RWPE1 (cell line): ENCODE measurements at places on chromosomes 3 and 15.

- no peak for DNase-seq
Measured at GRCh38 chr3:29721789-29722188, 440.9 kb downstream of the RBMS3 start.

DNA sequence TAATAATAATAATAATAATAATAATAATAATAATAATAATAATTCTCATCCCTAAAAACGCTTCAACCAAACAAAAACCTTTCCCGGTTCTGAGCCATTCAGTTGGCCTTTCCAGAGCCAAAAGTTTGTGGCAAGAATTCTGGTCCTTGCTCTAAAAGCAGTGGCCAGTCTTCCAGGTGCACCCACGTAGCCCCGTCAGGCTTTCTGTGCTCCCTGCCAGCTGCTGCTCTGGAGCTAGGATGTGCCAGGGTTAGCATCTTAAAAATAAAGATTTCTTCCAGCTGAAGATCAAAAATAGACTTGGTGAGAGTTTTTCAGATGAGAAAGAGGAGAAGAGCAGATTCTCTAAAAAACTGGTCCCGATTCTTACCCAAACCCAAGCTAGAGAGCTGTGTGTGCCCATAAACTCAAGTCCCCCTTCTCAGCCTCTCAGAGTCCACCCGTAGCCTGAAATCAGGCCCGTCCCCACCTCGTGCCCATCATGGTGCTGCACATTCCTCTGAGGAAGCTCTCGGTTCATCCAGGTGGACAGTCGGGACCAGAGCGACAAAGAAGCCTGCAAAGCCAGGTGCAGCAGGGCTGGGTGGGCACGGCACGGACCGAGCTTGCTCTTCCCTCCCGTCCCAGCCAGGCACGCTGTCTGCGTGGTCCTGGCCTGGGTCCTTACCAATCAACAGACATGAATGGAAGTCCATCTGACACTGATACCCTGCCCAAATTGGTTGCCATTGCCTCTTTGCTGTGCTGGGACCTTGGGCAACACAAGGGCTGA, 155.6 kb downstream of the LRRC28 start:
- DNase-seq: no peak

DNA sequence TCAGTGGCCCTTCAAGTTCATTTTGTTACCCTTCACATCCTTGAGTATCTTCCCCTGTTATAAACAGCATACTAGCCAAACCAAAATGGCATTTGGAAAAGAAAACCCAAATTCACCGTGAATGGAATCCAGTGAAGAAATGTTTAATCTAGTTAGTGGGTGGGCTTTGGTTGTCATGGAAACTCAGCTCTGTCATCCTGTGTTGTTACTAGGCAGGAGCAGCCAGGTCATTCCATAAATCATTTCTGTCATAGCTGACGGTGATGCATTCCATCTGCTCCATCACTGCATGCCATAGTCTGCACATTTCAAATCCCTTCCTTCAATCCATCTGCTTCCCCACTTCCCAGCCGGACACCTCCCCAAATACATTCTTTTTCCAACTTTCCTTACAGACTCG, 140.4 kb upstream of the CGNL1 start:
- peak; percentile 30 for DNase-seq

- no peak for DNase-seq
Measured at GRCh38 chr3:42957573-42957972, 21.5 kb upstream of the GASK1A start.

DNA sequence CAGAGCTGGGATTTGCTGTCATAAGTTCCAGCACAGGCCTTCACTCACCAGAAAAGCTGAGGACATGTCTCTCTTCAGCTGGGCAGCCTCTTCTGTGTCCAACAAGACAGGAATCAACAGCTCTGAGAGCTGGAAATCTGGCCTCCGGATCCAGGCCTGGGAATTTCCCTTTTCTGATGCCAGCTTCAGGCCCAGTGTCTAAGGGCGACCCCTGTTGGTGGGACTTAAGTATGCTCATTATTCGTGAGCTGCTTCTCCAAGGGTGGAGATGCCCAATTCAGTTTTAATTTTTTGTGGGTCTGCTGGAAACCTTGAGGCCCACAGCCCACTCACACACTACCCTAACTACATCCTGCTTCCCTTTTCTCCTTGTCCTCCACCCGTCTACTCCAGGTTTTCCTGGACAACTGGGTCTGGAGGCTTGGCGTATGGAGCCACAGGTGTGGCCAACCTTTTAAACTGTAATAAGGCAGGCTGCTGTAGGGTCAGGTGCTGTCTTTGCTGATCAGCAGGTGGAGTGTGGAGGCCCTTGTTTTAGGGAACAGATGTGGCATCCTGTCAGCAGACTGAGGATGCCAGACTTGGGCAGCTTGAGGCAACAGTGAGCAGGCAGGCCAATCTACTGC, 2.6 kb upstream of the CEMIP start:
- DNase-seq: no peak

- DNase-seq: peak; percentile 72
Measured at GRCh38 chr15:51649659-51650521, 27.3 kb upstream of the DMXL2 start.

DNA sequence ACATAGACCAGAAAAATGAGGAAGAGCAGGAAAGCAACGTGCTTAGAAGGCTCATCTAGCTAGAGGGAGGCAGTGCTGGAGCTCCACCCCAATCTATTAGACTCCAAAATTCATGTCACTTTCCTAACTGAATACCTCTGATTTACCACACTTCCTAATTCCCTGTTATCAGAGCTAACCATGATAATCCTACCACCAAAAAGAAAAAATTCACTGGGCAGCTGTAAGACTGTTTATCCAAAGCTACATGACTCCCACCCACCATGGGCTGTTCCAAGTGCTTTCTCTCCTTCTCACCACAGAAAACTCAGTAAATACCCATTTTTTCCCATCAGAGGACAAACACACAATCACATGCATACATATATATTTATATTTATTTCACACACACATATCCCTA, 479.5 kb upstream of the WNT5A start:
- no peak for DNase-seq

DNA sequence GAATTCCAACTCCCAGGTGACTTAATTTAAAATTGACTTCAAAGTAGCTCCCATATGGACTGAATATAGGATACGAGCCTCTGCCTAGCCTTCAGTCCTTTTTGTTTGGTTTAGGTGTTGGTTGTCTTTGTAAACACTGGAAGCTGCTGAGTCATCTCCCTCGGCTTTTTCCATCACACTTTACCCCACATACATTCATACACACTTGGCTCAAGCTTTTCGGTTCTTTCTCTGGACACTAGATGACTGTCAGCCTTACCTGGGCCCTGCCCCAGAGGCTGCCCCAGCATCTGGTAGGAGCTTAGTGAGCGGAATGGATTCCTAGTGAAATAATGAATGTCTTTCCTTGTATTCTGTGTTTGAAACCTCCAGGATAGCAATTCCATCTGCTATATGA, 201.5 kb upstream of the IL12A start:
- peak; percentile 59 for DNase-seq

- no peak for DNase-seq
Measured at GRCh38 chr15:35181538-35181937, 96.4 kb upstream of the NANOGP8 start.

GRCh38 chr15:77895742-77896141, 181.8 kb downstream of the TBC1D2B start:
- DNase-seq: no peak

- peak; percentile 99 for DNase-seq
Measured at GRCh38 chr3:197394464-197395321, 96.3 kb upstream of the DLG1 start.

- no peak for DNase-seq
Measured at GRCh38 chr15:37055481-37055880, 44.9 kb downstream of the MEIS2 start.

GRCh38 chr3:150133293-150133692, 162.6 kb upstream of the PFN2 start:
- DNase-seq: no peak

GRCh38 chr15:57683481-57683880, 23.0 kb upstream of the POLR2M start:
- DNase-seq: no peak

- DNase-seq: no peak
Measured at GRCh38 chr3:98359993-98360675, 6.5 kb downstream of the OR5K4 start.

- no peak for DNase-seq
Measured at GRCh38 chr3:33186524-33187367, 31.9 kb downstream of the SUSD5 start.

DNA sequence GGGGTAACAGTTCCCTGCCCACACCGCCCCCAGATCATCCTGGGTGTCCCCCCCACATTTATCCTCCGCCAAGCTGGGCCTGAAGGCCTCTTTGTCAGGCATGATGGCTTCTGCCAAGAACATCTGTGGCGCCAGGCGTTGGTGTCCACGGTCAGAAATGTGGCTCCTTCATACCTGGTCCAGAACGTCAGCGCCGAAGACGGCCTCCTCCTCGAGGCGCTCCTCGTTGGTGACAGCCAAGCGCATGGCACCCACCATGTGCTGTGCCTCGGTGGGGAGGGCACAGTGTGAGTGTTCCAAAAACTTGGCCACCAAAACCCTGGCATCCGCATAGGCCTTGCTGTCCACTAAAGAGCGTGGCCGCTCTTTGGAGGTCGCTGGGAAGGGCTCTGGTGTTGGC, 146.5 kb downstream of the NSMCE3 start:
- DNase-seq: no peak

- no peak for DNase-seq
Measured at GRCh38 chr3:179791793-179792192, 139.0 kb downstream of the USP13 start.

GRCh38 chr3:184633237-184633579, 71.6 kb downstream of the EPHB3 start:
- DNase-seq: no peak

DNA sequence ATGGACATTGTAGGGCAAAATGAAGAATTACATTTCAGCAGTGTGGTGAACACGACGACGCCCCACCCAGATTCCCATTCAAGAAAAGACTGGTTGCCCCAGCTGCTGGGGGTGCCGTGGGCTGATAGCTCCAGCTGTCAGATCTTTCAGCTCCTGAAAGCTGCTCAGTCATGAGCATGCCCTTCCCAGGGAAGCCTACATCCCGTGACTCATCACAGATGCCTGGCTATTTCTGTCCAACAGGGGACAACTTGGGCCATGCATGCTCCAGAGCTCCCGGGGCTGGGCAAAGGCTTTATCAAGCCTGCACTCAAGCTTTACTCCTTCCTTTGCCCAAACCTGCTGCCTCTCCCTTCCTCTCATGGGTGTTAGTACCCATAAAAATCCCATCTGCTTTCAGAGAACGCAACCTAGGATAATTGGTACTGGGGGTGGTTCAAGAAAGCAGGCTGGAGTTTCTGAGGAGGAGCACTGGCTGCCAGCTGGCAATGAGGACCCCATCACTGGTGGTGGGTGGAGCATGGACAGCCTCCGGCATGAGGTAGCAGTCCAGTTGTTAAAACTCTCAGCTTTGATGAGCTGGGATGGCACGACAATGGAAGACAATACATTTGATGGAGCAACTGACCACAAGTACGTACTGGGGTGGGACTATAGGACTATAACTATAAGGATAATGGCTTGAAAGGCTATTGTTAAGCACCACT, 16.4 kb upstream of the ST8SIA2 start:
- DNase-seq: no peak

GRCh38 chr15:56244038-56244810, 545 bp upstream of the RFX7 start:
- peak; percentile 91 for DNase-seq

GRCh38 chr15:49471733-49472132, 48.7 kb downstream of the FGF7 start:
- no peak for DNase-seq

- no peak for DNase-seq
Measured at GRCh38 chr15:101578443-101578894, 73.7 kb downstream of the TM2D3 start.

GRCh38 chr3:52120556-52121463, 33.4 kb downstream of the POC1A start:
- DNase-seq: no peak

DNA sequence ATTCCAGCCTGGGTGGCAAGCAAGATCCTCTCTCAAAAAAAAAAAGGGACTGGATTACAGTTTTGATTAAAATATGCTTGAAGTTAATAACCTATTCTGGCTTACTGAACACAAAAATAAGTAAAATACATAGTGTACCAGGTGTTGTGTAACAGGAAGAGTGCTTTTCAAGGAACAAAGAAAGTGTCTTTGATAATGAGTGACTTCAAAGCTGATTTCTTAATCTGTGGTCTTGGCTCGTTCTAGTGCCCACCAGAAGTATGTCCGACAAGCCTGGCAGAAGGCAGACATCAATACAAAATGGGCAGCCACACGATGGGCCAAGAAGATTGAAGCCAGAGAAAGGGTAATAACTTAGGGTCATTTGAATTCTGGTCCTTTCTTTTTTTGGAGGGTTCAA, 4.0 kb downstream of the RPL14 start:
- DNase-seq: no peak

- DNase-seq: no peak
Measured at GRCh38 chr3:138845181-138845601, 10.5 kb upstream of the PIK3CB start.
